Stimulated activated CD8-positive, alpha-beta memory T cell treated with anti-CD3 and anti-CD28 coated beads, Interleukin-7, amount 100 ng/mL, for 4 hours (primary cell): ENCODE measurements at places on chromosomes 3 and 15.

DNA sequence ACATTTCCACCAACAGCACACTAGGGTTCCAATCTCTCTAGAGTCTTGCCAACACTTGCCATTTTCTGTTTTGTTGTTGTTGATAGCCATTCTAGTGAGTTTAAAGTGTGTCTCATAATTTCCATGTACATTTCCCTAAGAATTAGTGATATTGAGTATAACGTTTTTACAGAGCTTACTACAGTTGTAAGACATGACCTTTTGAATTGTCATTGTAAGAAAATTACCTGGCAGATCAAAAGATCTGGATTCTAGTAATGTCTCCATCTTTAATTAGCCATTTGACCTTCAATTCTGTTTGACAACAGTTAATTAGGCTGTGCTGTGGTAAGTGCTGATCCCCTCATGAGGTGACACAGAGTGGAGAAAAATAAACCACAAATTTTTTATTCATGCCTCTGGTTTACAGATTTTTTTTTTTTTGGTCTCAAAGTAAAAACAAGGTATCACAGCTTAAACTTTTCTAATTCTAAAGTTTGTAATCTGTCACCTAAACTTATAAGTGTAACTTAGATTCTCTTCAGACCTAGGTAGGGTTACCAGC lies 20.9 kb downstream of the MCTP2 start:
- DNase-seq = no peak

DNA sequence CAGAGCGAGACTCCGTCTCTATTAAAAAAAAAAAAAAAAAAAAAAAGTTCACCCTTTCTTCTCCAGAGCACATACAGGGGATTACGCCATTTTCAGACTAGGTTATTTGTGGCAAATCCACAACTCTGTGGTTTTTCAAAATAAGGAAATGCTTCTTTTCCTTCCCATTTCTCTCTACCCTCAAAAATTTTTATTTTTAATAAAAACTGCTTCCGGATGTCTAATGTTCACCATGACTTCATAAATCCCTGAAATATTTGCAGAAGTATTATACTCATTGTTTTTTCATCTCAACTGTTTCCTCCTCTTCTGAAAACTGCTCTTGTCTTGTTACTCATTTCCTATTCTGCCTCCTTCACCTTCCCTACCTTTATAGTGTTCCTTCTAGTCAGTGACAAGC lies 45.0 kb upstream of the SLC12A8 start:
- no peak for DNase-seq

DNA sequence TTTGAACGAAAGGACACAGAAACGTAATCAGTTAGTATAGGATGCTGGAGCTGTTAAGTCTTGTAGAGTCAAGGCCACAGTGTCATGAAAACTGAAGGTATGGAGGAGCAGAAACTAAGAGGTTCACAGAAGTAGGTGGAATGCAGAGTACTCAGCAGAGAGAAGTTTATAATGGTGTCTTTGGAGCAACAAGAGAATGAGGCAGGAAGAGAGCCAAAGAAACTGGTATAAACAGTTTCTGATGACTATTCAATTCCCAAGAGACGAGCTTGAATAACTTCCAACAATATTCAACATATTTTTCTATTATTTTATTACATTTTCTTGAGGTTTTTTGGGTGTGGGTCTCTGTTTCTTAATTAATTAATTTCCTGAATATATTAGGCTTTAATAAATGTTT lies 29.6 kb downstream of the GALK2 start:
- DNase-seq = no peak

DNA sequence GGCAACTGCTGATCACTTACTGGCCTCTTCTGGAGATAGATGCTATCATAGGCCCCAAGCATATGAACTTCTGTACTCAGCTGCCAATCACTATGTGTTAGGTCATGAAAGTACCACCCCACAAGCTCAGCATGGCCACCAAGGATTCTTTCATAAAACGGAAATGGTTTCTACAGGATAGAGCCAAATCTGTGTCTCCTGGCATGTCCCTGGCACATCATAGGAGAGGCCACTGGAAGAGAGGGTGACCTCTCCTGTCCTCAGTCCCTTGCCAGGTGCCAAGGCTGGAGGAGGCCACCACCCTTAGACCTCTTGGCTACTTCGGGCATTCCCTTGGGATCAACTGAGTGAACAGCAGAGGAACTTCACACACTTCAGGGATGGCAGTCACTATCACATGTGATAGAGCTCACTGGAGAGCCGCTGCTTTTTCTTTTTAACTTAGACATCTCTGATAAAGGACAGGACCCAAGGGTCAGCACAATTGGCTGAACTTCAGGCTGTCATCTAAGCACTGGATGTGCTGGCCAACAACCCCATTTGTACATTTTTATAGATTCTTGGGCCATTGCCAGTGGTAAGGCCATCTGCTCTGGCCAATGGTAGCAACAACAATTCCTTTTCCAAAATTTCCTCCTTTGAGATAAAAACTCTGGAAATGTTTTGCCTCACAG lies 425.2 kb downstream of the SQOR start:
- no peak for DNase-seq

- DNase-seq = no peak
These were observed 29.5 kb downstream of the AGTR1 start for GRCh38 chr3:148727231-148727630.

- no peak for DNase-seq
These were observed 87.8 kb downstream of the ASB7 start for GRCh38 chr15:100690032-100690794.

GRCh38 chr15:51342227-51342999 lies 958 bp downstream of the GLDN start:
- DNase-seq = no peak

- DNase-seq = no peak
These were observed 210.6 kb upstream of the UBE3A start for GRCh38 chr15:25649390-25649789.

DNA sequence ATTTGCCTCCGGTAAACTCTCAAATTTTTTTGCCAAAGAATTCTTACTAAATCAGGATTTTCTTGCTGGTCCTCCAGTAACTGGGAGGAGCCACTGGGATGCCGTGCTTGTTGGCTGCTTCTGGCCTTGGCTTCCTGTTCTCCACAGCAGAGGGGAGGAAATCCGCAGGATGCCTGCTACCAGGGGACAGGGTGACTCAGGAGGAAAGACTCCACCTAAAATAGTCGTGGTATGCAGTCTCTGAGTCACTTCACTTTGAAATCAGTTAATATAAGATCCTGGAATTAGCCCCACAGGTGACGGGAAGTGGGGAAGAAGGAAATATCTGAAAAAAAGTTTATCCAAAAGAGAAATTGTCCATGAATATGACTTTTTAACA lies 6.5 kb upstream of the TM4SF18 start:
- no peak for DNase-seq

DNA sequence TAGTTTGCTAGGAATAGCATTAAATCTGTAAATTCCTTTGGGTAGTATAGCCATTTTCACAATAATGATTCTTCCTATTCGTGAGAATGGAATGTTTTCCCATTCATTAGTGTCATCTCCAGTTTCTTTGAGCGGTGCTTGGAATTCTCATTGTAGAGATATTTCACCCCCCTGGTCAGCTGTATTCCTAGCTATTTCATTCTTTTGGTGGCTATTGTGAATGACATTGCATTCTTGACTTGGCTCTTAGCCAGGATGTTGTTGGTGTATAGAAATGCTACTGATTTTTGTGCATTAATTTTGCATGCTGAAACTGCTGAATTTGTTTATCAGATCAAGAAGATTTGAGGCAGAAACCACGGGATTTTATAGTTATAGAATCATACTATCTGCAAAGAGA lies 690.5 kb upstream of the ALCAM start:
- no peak for DNase-seq

DNA sequence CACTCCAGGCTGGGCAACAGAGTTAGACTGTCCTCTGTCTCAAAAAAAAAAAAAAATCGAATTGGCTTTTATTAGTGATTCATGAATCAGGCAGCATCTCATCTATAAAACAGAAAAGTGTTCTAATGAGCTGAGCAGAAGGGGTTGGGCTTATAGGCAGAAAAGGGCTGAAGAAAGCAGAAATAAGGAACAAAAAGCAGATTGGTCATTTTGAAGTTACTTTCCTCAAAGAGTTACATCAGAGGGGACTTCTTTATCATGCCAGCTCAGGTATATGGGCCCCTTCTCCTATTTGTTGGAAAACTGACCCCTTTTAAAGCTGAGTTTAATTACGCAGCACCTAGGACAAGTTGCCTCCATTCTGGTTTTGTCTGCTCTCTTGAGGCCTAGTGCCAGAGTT lies 722 bp upstream of the POGLUT1 start:
- DNase-seq = no peak

GRCh38 chr3:172082269-172082668 lies 42.9 kb downstream of the FNDC3B start:
- no peak for DNase-seq

- no peak for DNase-seq
These were observed 11.7 kb downstream of the CTXND1 start for GRCh38 chr15:80240276-80240675.

DNA sequence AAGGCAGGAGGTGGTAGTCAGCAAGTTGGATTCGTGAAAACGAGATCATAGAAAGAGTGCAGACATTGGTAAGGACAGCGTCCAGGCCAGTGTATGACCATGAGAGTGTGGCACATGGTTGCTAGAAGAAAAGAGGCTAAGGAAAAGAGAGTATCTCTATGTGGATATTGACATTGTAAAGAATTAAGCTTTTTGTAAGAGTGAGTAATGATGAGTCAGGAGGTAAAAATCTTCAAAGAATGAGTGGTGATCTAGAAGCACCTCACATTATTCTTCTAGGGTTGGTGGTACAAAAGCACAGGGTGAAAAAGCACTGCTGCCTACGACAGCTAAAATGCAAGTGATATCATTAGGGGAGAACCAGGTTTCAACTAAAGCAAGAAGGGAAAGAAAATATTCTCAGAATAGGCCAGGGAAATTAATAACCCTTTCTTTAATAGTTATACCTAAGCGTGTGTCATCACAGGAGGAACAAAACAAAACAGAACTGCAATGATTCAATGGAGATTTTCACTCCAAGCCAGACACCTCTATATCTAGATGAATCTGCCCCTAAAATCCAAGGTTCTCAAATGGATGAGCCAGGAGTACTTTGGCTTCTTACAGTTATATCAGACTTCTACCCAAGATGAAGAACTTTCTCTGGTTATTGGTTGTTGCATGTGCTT lies 884.7 kb downstream of the NAALADL2 start:
- DNase-seq = no peak

DNA sequence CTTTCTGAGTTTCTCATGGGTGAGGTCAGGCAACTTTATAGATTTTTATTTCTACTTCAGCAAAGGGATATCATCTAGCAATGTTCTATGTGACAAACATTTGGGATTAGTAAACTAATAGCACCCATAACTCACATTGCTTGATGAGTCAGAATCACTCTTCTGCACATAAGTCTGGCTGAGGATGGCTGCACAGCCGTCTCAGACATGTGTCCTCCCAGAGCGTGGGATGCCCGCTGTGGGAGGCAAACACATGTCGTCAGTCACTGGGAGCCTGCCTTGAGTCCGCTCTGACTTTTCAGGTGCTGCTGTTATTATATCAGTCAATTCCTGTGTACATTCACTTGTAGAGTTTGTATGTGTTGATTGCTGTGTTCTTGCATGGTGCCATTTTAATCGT lies 230.7 kb upstream of the TRIM42 start:
- DNase-seq = no peak

GRCh38 chr15:101657171-101657570 lies 5.0 kb upstream of the TM2D3 start:
- no peak for DNase-seq

DNA sequence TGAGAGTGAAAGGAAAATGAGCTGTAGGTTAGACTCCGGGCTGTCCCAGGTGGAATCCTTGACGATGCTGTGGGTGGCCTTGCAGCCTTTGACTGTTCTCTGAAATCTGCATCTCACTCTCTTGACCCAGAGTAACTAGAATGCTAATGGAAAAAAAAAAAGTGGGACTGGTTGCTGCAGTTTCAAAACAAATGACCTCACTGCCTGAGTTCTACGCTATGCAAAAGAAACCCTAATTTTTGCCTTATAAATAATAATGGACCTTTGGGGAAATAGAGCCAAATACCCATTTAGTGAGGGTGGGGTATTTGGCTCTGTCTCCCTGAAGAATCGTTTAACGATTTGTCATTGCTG lies 309.7 kb upstream of the C2CD4B start:
- no peak for DNase-seq

DNA sequence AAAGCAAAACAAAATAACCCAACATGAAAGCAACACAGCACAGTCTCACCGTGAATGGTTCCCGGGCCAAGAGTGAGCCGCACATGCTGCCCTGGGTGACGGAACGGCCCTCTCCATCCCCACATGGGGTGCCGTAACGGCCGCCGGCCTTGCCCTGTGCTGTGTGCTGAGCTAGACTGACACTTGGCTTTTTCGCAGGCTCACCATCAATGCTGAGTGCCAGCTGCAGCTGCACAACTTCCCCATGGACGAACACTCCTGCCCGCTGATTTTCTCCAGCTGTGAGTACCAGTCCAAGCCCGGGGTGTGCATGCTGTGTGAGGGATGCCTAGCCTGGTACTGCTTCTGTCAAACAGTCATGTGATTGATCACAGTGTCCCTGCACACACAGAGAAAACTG lies 357.6 kb downstream of the GABRG3 start:
- DNase-seq = no peak

GRCh38 chr15:90184119-90184785 lies 16.9 kb upstream of the SEMA4B start:
- no peak for DNase-seq

DNA sequence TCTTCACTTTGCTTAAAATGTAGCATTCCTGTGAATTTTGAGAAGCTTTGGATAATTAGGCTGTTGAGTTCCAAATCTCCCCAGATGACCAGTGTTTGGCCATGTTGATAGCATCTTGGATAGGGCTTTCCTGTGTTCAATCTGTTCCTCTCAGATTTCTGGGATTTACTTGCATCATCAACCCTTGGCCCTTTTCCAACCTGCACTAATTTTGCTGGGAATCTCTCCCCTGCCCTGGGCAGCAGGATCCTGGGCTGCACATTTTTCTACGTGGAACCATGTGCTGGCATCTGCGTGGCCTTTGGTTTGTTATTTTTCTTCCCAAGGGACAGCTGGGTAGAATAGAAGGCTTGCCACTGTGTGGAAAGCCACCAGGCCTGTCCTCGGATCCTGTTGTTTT lies 75.4 kb upstream of the PLXNA1 start:
- DNase-seq = no peak

DNA sequence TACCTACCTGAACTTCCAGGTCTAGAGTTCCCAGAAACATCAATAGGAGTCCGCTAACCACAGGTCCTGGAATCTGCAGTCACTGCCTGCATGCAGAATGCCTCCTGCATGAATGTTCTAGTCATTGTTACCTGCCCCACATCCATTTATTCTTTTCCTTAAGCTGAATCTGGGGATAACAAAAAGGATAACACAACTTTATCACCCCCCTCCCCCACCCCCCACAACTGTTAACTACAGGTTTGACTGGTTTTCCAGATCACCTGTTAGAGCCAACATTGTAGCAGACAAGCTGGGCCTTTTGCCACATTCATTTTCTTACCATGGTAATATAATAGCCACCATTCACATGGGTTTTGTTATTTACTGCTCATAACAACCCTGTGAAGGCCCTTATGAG lies 4.6 kb upstream of the CTSH start:
- DNase-seq = no peak

DNA sequence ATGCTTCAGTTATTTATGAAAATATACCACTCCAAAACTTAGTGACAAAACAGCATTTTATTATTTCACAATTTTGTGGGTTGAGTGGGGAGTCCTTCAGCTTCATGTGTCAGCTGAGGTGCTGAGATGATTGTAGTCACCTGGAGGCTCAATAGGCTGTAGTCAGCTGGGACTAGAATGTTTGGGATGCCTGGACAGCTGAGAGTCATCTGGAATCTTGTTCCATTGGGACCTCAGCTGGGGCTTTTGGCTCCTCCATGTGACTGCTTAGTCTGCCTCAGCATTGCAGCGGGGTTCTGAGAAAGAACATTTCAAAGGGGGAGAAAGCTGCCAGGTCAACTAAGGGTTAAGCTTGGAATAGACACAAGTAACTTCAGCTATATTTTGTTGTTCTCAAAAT lies 13.4 kb downstream of the STT3B start:
- no peak for DNase-seq
